ENCODE measurements at places on chromosomes 7 and 10. TPM values are rescaled to one million over a fixed set of nuclear protein-coding genes. Genes with fewer than 3 reads are reported as not detected.

DNA sequence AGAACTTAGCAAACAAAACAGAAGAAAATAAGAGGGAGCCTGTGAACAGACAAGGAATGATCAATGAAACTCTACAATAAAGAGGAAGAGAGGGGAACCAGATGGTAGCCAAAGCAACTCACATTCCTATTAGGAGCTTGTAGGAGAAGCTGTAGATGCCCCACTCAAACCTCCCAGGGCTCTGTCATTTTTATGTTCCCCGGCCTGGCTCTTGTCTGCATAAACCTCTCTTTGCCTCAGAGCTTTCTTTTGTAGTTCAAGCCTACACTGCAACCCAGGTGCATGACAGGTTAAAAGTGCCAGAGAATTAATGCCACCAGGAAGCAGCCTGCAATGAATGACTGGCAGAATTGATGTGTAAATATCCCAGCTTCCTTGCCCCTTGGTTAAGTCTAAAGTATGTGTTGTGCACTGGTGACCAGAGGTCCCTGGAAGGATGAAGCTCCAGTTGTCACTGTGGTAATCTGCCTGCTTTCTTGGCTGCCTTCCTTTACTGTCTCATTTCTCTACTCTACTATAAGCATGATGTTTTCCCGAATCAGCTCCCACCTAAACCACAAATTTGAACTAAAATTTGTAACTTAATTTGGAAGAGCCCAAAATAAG, 40.4 kb downstream of the HDAC9 start:
- DNase-seq, result no peak

GRCh38 chr7:98968621-98969020, 90.3 kb downstream of the TRRAP start:
- no peak for DNase-seq

DNA sequence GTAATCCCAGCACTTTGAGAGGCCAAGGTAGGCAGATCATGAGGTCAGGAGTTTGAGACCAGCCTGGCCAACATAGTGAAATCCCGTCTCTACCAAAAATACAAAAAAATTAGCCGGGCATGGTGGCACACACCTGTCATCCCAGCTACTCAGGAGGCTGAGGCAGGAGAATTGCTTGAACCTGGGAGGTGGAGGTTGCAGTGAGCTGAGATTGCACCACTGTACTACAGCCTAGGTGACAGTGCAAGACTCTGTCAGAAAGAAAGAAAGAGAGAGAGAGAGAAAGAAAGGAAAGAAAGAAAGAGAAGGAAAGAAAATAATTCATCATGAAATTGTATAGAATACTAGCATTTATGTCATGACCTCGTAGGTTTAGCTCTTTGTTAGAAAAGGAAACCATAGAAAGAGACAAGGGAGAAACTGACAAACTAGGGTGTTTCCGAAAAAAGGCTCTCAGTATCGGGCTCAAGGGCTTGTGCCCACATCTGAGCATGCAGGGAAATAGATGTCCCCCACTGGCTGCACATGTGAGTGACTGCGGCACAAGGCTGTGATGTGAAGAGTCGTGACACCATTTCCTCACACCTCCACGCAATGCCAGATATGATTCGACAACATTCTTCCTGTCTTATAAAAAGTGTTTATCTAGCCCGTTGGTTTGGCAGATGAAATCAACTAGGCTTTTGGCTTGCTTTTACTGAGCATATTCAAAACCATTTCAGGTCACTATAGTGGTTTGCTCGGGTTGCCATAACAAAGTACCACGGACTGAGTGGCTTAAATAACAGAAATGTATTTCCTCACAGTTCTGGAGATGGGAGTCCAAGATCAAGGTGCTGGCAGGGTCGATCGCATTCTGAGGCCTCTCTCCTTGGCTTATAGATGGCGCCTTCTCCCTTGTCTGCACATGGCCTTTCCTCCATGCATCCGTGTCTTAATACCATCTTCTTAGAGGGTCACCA, 2.0 kb downstream of the SRGN start:
- no peak for DNase-seq

ANKRD30A gene
- not detected for polyA plus RNA-seq

VPS26A gene
- 57.3 TPM for polyA plus RNA-seq

LRIT1 gene
- not detected for polyA plus RNA-seq

GRCh38 chr10:128043259-128044045, 82.8 kb downstream of the MKI67 start:
- DNase-seq, result no peak

GRCh38 chr10:43844221-43844620, 195.5 kb upstream of the ZNF32 start:
- DNase-seq, result no peak

HOXA13 gene
- 0.07 TPM for polyA plus RNA-seq

- no peak for DNase-seq
These were observed 23.1 kb downstream of the NRBF2 start for GRCh38 chr10:63156236-63156635.

- DNase-seq, result no peak
These were observed 21.1 kb downstream of the C7orf33 start for GRCh38 chr7:148611692-148612091.

DNA sequence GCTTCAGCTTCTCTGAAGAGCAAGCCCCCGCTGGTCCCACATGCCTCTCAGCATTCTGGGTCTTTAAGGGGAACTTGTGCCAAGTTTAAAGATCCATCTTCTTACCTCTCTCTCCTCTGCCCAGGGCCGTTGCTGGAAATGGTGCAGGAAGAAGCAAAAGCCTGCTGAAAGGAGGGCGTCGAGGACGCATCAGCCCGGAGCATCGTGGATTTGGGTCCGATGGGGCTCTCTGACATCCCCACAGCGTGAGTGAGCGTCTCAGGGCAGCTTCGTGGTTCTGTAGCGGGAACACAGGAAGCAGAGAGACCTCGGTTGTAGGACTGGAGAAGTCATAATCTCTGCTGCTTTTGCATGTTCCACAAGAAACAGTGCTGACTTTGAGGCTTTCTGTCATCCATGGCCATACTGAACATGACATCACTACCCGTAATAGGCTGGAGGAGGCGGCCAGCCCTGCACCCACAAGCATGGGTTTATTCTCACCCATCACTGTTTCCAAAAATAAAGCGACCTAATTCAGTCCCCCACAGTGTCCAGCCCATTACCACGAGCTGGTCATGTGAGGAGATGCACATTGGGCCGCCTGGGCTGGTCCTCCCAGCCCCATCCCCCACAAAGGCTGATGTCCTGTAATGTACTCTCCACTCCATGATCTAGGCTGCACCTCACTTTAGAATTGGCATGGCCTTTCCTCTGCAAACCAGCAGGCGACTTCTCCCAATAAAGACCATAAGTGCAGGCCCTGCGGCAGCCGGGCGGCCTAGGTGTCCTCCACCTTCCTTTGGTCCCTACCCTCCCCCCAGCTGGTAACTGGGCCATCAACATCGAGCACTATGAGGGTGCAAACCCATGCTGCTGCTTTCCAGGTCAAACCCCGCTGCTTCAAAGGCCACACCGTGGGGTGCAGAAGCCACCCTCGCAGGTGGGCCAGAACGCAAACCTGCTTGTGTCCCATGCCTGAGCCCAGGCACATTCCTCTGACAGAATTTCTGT, 276.9 kb downstream of the TNS3 start:
- no peak for DNase-seq

All from muscle of arm (tissue), 14 donors.